ENCODE measurements at places on chromosomes 5 and 9.

- no peak for DNase-seq
Measured at GRCh38 chr5:60492958-60493357, 207.0 kb downstream of the DEPDC1B start.

DNA sequence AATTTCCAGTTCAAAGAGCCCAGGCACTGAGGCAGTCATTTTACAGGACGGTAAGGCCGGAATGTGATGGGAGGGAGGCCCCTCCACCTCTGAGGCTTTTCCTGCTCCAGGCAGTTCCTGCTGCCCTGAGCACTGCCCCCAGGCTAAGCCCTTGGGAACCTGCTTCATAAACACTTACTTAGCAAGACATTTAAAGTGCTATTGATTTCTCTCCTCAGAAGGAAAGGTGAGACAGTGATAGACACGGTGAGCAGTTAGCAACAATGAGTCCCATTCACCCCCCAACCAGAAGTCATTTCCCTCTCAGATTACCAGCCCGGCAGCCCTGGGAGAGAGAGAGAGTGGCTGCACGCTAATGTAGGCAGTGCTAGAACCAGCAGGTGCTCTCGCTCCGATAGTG, 462.5 kb downstream of the SPOCK1 start:
- no peak for DNase-seq

DNA sequence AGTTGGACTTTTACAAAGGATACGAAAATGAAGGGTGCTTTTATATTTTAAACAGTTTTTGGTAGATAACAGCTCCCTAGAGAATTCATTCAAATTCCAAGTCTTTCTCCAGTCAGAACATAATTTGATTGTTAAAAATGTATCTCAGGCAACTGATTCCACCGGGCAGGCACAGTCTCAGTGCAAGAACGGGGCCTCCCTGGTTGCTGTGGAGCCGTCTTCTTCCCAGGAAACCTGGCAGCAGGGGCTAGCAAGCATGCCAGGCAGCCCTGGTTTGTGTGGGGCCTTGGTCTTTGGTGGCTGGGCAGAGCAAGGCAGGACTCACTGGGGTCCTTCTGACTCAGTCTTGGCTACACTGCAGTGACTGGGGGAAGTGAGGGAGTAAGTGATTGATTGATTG, 143.5 kb downstream of the NXNL2 start:
- DNase-seq = no peak

DNA sequence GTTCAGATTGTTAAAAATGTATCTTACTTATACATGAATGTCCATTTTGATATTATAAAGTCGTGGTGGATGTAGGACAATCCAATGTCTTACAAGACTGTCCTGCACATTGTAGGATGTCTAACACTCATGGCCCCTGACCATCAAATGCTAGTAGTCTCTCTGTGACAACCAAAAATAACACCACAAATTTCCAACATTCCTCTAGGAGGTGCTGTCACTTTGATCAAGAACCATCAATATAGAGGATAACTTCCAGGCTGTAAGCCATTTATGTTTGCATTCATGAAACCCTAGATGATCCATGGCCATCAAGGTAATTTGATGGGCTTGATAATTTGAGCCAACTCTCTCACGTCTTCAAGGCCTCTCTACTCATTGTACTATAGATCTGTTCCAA, 20.5 kb upstream of the ZFR start:
- no peak for DNase-seq

GRCh38 chr9:10268531-10269485, 344.0 kb downstream of the PTPRD start:
- DNase-seq = no peak

- no peak for DNase-seq
Measured at GRCh38 chr5:53073348-53073747, 36.2 kb downstream of the MOCS2 start.

DNA sequence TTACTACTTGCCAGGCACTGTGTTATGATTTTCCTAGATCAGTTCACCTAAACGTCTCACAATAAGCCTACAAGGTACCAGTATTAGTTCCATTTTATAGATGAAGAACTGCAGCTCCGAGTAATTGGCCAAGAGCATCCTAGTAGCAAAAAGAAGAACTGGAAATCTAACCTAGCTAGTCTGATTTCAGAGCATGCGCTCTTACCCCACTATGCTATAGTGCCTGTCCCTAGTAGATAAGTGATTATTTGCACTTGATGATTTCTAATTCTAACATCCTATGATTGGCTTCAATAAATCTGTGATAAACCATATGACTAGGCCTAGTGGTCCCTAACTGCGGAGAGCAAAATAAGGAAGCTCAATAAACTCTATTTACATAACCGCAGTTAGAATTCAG, 7.1 kb upstream of the PLAC8L1 start:
- no peak for DNase-seq

DNA sequence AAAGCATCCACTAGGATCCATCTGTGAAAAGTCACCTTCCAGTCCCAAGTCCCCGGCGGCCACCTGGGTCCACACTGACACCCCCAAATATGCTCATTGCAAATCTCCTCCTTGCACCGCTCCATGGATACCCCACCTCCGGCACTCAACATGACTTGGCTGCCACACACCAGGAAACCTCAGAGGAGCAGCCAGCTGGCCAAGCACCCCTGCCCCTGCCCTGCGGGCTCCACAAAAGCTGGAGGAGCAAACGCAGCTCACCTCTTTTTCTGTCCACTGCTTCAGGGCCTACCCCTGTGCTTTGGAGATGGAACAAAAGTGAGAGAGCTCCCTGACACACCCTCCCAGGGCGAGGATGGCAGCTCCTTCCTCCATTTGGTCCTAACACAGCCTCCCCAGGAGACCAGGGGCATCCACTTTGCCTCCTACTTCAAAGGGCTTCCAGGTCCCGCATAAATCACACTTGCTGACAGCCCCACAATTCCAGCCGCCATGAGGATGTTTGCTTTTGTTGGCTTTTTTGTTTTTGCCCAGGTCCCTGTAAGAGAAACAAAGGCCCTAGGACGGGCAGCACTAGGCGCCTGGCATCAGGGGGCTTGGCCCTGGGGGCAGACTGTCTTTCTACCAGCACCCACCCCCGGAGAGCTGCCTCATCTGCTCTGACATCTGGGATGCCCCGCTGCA, 14.8 kb downstream of the ROR2 start:
- DNase-seq = no peak

DNA sequence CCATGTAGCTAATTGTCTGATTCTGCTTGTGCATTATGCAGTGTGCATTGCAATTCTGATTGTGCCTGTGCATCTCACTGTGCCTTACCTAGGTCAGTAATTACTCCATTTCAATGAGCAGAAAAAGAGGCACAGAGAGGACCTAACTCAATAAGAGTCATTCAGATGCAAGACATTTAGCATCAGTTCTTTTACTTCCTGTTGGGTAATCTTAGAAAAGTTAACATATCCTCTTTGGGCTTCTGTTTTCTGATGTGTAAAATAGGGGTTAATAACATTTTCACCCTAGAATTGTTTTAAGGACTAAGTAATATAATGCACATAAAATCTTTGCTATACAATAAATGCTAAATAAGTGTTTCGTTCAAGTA, 7.0 kb upstream of the DCTN4 start:
- DNase-seq = no peak

- DNase-seq = no peak
Measured at GRCh38 chr9:77018058-77018968, 1.1 kb upstream of the FOXB2 start.

GRCh38 chr5:180618829-180619562, 27.7 kb upstream of the SCGB3A1 start:
- peak; percentile 33 for DNase-seq

DNA sequence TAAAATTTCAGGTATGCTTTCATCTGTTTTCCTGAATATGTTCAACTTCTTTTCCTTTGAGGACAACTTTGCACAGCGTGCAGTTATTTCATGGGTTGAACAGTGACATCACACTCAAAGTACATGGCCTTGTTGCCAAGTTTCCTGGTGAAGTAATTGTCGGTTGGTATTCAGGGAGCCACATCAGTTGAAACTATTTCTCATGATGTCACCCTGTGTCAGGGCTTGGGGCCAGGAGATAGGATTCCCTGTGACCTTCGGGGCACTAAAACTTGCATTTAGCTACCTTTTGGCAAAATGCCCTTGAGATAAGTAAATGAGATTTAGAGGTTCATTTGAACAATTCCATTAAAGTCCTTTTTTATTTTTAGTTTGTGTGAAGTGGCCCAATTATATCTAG, 383.9 kb downstream of the SH3GL2 start:
- no peak for DNase-seq

DNA sequence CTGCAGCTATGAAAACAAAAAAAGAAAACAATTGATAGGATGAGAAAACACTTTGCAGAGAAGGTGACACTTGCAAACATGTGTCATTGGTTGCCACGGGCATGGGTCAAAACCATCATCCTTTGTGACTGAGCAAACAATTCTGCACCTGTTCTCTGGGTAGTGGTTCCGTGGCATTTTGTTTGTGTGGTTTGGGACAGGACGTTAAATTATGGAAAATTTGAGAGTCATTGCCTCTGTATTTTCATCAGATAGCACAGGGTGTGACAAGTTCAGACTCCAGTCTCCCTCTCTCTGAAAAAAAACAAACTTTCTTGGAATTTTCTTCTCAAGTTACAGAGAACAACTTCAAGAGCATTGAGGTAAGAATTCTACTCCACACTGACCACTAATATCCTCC, 113.4 kb upstream of the HMHB1 start:
- no peak for DNase-seq

GRCh38 chr5:174693697-174694385, 30.5 kb upstream of the MSX2 start:
- DNase-seq = no peak

- DNase-seq = no peak
Measured at GRCh38 chr5:97192580-97193354, 9.7 kb upstream of the RIOK2 start.

GRCh38 chr9:31089549-31090221, 1294.8 kb upstream of the ACO1 start:
- DNase-seq = no peak

- no peak for DNase-seq
Measured at GRCh38 chr9:30774326-30774725, 1610.1 kb upstream of the ACO1 start.

GRCh38 chr9:107927276-107927675, 437.7 kb upstream of the KLF4 start:
- DNase-seq = no peak

DNA sequence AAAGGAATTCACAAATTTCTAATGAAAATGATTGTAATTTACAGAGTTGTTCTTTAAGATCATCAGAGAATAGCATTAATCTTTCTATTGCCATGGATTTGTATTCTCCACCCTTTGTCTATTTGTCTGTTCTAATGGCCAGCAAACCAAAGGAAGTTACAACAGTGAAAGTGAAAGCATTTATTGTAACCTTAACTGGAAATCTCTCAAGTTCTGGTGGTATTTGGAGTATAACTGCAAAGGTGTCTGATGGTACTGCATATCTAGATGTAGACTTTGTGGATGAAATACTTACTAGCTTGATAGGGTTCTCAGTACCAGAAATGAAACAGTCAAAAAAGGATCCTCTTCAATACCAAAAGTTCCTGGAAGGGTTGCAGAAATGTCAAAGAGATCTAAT, 21.7 kb downstream of the RMI1 start:
- DNase-seq = no peak

Measured in activated CD4-positive, alpha-beta T cell treated with anti-CD3 and anti-CD28 coated beads, Interleukin-2, amount 10 ng/mL, durations not matched to agents 7 days and 5 days (primary cell).